Activated naive CD4-positive, alpha-beta T cell treated with anti-CD3 and anti-CD28 coated beads for 36 hours (primary cell): ENCODE measurements at places on chromosomes 4 and X. TPM values are rescaled to one million over a fixed set of nuclear protein-coding genes. Genes with fewer than 3 reads are reported as not detected.

The DMRTC1 gene
- total RNA-seq = not detected

DNA sequence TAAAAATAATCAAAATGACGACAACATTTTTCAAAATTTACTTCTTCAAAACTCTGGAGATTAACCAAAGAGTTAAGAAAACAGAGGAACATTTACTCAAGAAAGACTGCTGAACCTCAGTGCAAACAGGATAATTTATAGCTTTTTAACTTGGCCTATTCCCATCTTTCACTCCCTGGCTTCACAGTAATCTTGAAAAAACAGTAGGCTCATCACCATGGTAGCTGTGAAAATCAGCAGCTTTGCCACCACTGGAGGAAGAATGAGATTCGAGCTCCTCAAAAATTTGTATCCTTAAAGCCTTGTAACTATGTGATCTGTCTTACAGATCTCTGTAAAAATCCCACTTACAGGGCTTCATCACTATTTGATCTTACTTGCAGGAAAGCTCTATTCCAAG lies 447.7 kb upstream of the CTSO start:
- H3K27me3 ChIP-seq = no peaks in the 10 kb centered on the region
- DNase-seq = no peak
- no peaks in the 10 kb centered on the region for H3K36me3 ChIP-seq
- H3K4me1 ChIP-seq = no peaks in the 10 kb centered on the region
- H3K4me3 ChIP-seq = no peak overlapping the region

DNA sequence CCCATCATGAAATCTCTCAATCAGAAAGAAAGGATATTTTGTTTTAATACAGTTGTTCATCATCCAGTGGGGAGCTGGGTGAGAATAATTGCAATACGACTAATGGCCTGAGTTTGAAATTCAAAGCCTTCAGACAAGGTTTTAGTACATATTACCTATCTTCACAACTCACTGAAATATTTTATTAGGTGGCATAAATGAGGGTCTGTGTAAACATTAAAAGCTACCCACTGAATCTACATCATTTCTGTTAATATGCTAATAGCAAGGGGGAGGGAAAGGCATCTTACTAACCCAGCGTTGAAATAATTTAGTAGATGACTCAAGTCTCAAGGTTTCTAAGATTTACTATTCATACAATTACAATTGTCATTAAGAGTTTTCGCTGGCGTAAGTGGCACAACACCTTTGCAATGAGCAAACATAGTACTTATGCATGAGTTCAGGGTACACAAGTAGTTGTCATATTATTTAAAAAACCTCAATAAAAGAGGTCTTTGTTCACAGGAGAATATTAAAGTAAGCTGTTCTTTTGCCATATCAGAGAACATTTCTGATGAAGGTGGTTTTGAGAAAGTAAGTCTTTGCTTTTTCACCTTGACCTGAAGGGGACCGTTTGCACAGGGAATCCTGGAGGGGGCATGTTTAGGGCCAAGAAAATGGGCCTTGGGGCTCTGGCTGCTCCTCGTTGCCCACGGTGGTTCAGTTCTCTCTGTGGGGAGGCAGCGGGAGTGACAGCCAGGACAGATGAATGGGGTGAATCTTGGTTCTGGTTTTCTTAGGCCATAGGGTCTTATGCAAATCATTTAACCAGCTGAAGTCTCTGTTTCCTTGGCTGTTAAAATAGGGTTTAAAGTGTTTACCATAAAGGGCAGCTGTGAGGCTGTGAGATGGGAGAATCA lies 4.5 kb upstream of the RHOH start:
- peak; percentile 61 for DNase-seq
- H3K36me3 ChIP-seq = peaks cover 6% of the 10 kb centered on the region
- H3K4me1 ChIP-seq = peaks cover 74% of the 10 kb centered on the region
- H3K27ac ChIP-seq = peak overlapping the region; percentile 98
- no peaks in the 10 kb centered on the region for H3K27me3 ChIP-seq
- peak overlapping the region; percentile 85 for H3K4me3 ChIP-seq

- no peaks in the 10 kb centered on the region for H3K36me3 ChIP-seq
- H3K4me3 ChIP-seq = no peak overlapping the region
- DNase-seq = no peak
- H3K4me1 ChIP-seq = no peaks in the 10 kb centered on the region
These were observed 77.8 kb upstream of the SH3RF1 start for GRCh38 chr4:169348541-169348940.

- no peak overlapping the region for H3K27ac ChIP-seq
- DNase-seq = no peak
- no peaks in the 10 kb centered on the region for H3K4me1 ChIP-seq
These were observed 97.9 kb downstream of the MAB21L2 start for GRCh38 chr4:150679765-150680343.

- no peak overlapping the region for H3K4me3 ChIP-seq
- H3K27me3 ChIP-seq = no peaks in the 10 kb centered on the region
- peaks cover 4% of the 10 kb centered on the region for H3K36me3 ChIP-seq
These were observed 4.1 kb downstream of the S100G start for GRCh38 chrX:16654093-16654492.
